MV-4-11 (cell line): ENCODE measurements at places on chromosomes 3 and 15.
A peak's percentile ranks its signal among the peaks of the same experiment; 100 is the strongest.

- no peak for DNase-seq
These were observed at the start of gene OR5H1 for GRCh38 chr3:98130421-98130820. Gene OR5H1 (plus strand): TSS chr3:98130721. CDS start chr3:98132698, 1,977 bp downstream.

DNA sequence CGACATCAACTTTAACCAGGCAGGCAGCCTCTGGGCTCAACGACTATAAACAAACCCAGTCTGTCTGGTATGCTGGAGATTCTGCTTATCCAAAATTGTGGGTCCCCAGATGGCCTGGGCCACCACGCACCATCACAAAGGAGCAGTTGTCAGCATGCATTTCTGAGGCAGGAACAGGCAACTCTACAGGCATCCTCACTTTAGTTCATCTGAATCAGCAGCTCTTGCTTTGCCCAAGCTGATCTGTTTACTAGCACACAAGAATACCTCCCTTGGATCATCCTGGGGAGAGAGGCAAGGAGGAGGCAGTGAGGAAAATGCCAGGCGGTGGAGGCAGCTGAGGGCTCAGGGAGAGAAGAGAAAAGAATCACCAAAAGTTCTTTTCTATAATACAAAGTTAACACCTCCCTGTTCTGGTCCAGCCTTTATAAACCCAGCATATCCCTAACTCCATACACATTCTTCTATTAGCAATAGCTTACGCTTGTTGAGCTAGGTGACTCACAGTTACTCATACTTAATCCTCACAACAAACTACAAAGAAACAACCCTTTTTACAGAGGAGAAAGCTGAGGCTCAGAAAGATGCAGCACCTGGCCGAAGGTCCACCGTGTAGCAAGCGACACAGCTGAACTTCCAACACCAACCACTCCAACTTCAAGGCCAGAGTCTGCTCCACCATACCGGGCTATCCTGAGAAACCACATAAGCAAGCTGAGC lies 33.6 kb downstream of the ZDHHC3 start:
- DNase-seq, result no peak

GRCh38 chr3:62370858-62371719 lies 2.3 kb downstream of the FEZF2 start:
- no peak for DNase-seq

- no peak for DNase-seq
These were observed 41.1 kb downstream of the MFSD1 start for GRCh38 chr3:158842976-158843375.

GRCh38 chr3:177629276-177629675 lies 432.0 kb upstream of the TBL1XR1 start:
- no peak for DNase-seq

GRCh38 chr15:40569129-40569953 lies at the start of gene RPUSD2:
Gene RPUSD2 (plus strand): TSS chr15:40569299. CDS start chr15:40569338, 39 bp downstream.
- DNase-seq, result peak; percentile 85
